ENCODE measurements at places on chromosomes 6 and 20. TPM values are rescaled to one million over a fixed set of nuclear protein-coding genes. Genes with fewer than 3 reads are reported as not detected.

DNA sequence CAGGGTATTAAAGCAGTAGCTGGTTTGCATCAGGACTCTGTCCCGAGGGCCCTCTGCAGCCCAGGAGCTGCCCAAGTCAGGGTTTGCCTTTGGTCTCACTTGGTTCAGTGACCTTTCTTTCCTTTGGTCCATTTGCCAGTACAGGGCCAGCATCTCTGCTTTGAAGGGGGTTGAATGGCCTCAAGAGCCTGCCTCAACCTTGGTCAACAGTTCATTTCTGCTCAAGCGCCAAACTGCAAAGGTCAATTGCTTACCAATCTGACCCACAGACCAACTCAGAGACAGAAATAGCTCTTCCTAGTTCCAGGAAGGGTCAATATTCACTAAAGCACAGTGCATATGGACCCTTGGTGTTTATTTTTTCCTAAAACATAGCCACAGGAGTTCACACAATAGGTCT, 19.4 kb downstream of the VIP start:
- H3K4me1 ChIP-seq = no peaks in the 10 kb centered on the region
- no peaks in the 10 kb centered on the region for H3K27me3 ChIP-seq
- no peak overlapping the region for H3K27ac ChIP-seq
- H3K36me3 ChIP-seq = no peaks in the 10 kb centered on the region
- no peak for DNase-seq

DNA sequence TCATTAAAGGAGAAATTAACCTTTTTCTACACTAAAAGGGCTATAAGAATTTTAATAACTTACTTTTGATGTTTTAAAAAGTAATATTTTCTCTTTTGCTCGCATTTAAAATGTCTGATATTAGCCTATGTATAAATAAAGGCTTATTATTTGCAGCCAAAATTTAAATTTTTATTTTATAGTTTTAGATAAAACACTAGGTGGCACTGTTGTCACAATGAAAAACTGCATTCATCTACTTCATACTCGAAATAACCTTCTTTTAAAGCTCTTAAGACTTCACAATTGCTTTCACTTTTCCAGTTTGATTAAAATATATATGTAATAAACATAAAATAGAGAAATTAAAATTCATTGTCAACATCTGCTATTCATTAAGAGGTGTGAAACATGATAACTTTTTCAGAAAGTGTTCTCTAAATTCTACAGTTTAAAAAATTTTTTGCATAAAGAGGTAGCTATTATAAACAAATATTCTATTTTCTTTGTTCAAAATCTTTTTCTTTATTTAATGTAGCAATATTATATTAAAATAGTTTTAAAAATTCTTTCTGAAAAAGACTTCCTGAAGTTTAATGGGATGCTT, 78.8 kb upstream of the DEFB112 start:
- H3K4me3 ChIP-seq = no peak overlapping the region
- H3K4me1 ChIP-seq = no peaks in the 10 kb centered on the region
- no peaks in the 10 kb centered on the region for H3K36me3 ChIP-seq
- DNase-seq = no peak
- H3K27me3 ChIP-seq = no peaks in the 10 kb centered on the region

- H3K27ac ChIP-seq = no peak overlapping the region
- H3K27me3 ChIP-seq = peaks cover 7% of the 10 kb centered on the region
- H3K4me1 ChIP-seq = no peaks in the 10 kb centered on the region
- no peaks in the 10 kb centered on the region for H3K36me3 ChIP-seq
Measured at GRCh38 chr6:28218312-28219248, 6.5 kb upstream of the ZSCAN9 start.

GRCh38 chr6:25279748-25280343, 672 bp downstream of the CARMIL1 start:
- no peaks in the 10 kb centered on the region for H3K27me3 ChIP-seq
- peak overlapping the region; percentile 77 for H3K27ac ChIP-seq
- peak overlapping the region; percentile 64 for H3K4me3 ChIP-seq
- peaks cover 15% of the 10 kb centered on the region for H3K4me1 ChIP-seq
- H3K36me3 ChIP-seq = peaks cover 4% of the 10 kb centered on the region

- no peaks in the 10 kb centered on the region for H3K4me1 ChIP-seq
- no peaks in the 10 kb centered on the region for H3K36me3 ChIP-seq
- H3K4me3 ChIP-seq = no peak overlapping the region
- no peak for DNase-seq
Measured at GRCh38 chr20:2798814-2799213, 1.6 kb downstream of the CPXM1 start.

DNA sequence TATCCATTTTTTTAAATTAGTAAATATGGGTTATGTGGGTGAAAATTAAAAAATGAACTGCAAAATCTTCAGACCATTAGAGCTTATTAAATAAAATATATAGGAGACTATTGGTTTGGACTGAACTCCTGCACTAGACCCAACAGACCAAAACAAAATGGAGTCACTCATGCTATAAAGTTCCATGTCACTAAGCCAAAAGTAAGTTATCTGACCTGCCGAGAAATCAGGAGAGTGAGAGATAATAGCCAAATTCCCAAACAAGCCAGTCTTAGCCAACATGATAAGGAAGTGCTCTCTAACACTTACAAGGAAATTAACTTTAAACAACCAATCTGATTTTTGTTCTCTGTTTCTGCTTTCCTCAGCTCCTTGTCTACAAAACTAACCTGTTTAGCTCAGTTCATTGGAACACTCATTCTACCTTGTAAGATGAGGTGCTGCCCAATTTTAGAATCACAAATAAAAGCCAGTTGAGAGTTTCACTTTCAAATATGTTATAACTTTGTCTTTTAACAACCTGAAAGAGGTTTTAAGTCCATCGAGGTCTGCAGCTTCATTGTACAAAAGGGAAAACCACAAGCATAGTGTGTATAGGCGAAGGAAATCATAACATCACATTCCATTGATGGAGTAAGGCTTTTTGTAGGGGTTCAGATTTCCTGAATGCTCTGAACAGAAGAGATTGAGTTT, 220.5 kb downstream of the TENT5A start:
- H3K27ac ChIP-seq = no peak overlapping the region
- no peak overlapping the region for H3K4me3 ChIP-seq
- H3K4me1 ChIP-seq = no peaks in the 10 kb centered on the region
- H3K36me3 ChIP-seq = no peaks in the 10 kb centered on the region

- H3K4me3 ChIP-seq = no peak overlapping the region
- H3K27ac ChIP-seq = no peak overlapping the region
- H3K4me1 ChIP-seq = no peaks in the 10 kb centered on the region
- H3K36me3 ChIP-seq = no peaks in the 10 kb centered on the region
Measured at GRCh38 chr20:47466704-47467459, 34.8 kb upstream of the NCOA3 start.

DNA sequence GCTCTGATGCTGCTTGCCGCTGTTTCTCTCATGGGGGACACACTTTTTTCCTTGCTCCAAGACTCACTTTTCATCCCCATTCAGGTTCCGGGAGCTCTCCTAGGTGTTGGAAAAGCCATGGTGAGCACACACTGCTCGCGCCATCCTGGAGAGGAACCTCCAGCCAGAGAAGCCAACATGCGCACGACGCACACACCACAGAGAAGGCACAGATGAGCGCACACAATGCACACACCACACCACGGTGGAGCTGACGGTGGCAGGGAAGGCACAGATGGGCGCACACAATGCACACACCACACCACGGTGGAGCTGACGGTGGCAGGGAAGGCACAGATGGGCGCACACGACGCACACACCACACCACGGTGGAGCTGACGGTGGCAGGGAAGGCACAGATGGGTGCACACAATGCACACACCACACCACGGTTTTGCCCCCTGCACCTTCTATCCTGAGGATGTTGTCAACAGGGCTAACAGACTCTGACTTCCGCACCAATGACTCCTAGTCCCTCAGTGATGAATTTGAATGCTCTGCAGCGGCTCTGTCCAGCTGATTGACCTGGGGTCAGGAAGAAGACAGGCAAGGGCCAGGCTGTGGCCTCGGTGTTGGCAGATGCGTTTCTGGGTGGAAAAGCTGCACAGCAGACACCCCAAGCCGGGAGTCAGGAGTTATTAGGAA, 154.7 kb downstream of the ERMARD start:
- no peaks in the 10 kb centered on the region for H3K27me3 ChIP-seq
- H3K27ac ChIP-seq = no peak overlapping the region
- H3K36me3 ChIP-seq = no peaks in the 10 kb centered on the region
- no peak for DNase-seq
- H3K4me3 ChIP-seq = no peak overlapping the region

GRCh38 chr6:143183666-143184065, 123.0 kb downstream of the AIG1 start:
- H3K27me3 ChIP-seq = no peaks in the 10 kb centered on the region
- H3K4me3 ChIP-seq = no peak overlapping the region
- no peak overlapping the region for H3K27ac ChIP-seq
- no peak for DNase-seq
- no peaks in the 10 kb centered on the region for H3K36me3 ChIP-seq
- H3K4me1 ChIP-seq = no peaks in the 10 kb centered on the region

GRCh38 chr6:13941902-13942301, 17.1 kb downstream of the RNF182 start:
- H3K27ac ChIP-seq = no peak overlapping the region
- no peak for DNase-seq
- no peaks in the 10 kb centered on the region for H3K4me1 ChIP-seq
- no peaks in the 10 kb centered on the region for H3K27me3 ChIP-seq
- no peak overlapping the region for H3K4me3 ChIP-seq

DNA sequence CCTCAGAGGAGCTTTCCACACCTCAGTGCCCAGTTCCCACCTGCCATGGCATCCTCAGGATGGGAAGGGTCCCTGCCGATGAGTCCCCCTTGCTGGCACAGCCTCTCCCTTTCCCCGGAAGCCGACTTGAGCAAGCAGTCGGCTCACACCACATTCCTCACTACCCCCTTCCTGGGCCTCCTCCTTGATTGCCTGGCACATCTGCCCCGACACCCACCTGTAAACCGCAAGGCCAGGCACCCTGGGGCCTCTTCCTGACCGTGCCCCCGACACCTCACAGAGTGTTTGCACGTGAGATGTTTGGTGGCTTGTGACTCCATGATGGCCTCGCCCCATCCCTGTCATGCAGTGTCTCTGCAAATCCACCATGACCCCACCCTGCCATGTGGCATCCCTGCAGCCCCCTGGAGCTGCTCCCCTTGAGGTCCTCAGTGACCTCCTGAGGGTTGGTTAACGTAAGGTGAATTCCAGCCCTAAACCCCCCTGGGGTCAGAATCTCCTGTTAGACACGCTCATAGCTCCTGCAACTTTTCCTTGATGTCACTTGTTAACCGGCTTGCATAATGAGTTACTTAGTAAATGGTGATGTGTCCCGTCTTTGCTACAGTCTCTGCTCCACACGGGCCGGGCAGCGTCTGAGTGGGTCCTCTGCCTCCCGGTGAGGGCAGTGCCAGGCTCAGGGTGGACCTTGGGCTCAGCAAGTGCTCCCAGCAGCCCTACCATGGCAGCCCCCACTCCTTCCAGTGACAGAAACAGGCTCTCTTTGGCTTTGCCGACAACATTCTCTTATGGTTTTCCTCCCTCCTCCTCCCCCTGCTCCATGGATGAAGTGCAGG, 115.9 kb upstream of the FRMD1 start:
- DNase-seq = no peak
- no peaks in the 10 kb centered on the region for H3K27me3 ChIP-seq
- no peaks in the 10 kb centered on the region for H3K36me3 ChIP-seq
- H3K4me1 ChIP-seq = no peaks in the 10 kb centered on the region
- H3K4me3 ChIP-seq = no peak overlapping the region

DNA sequence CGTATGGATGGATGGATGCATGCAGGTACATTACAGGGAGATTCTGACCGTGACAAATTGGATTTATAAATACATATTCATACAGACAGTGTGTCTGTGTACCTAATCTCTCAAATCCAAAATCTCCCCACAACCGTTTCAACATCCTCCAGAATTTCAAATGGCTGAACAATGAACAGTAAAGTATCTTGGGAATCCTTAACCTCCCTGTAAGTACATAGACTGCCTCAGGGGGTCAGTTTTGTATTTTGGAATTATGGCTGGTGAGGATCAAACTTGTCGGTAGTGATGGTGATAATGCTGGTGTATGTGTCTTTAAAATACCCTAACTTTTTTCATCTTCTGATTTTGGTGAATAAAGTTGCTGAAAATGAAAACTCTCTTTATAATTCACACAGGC, 246.2 kb downstream of the FOXC1 start:
- H3K27me3 ChIP-seq = no peaks in the 10 kb centered on the region
- H3K4me1 ChIP-seq = no peaks in the 10 kb centered on the region
- no peaks in the 10 kb centered on the region for H3K36me3 ChIP-seq
- no peak overlapping the region for H3K27ac ChIP-seq

- H3K36me3 ChIP-seq = peaks cover 36% of the 10 kb centered on the region
- no peaks in the 10 kb centered on the region for H3K4me1 ChIP-seq
- no peak overlapping the region for H3K27ac ChIP-seq
- H3K4me3 ChIP-seq = no peak overlapping the region
- H3K27me3 ChIP-seq = no peaks in the 10 kb centered on the region
Measured at GRCh38 chr20:20609522-20609921, 102.9 kb downstream of the RALGAPA2 start.

DNA sequence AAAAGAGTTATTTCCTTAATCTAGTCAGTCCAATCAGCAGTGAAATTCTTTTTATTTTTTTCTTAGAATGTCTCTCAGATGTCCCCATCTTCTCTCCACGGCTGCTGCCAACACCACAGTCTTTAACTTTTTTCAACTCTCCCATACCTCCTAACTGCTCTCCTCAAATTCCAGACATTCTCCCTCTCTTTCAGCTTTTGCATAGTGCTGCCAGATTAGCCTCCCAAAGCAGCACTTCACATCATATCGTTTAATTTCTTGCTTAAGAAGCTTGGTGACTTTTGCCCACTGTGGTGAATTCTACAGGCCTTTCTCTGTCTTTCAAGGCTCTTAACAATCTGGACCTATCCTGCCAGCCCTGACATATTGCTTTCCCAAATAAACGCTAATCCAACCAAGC, 233.4 kb downstream of the UST start:
- no peak for DNase-seq
- H3K36me3 ChIP-seq = no peaks in the 10 kb centered on the region
- H3K4me3 ChIP-seq = no peak overlapping the region
- no peaks in the 10 kb centered on the region for H3K4me1 ChIP-seq

DNA sequence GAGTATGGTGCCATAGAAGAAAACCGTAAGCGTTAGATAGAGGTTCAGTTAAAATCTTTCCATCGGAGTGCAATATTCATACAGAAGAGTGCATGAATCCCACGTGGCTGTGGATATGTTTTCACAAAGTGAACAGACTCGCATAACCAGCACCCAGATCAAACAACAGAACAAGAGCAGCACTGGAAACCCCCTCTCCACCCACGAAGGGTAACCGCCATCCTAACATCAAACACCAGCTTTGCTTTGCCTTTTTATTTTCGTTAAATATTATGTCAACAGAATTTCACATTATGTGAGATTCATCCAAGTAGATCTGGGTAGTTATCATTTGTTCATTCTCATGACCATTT, 4.7 kb downstream of the GTSF1L start:
- no peaks in the 10 kb centered on the region for H3K27me3 ChIP-seq
- H3K27ac ChIP-seq = peak overlapping the region; percentile 75
- peak; percentile 81 for DNase-seq
- no peaks in the 10 kb centered on the region for H3K36me3 ChIP-seq
- H3K4me3 ChIP-seq = peak overlapping the region; percentile 62
- H3K4me1 ChIP-seq = peaks cover 53% of the 10 kb centered on the region

Gene EPB41L1
- not detected for total RNA-seq

Gene NOL4L
- 79.7 TPM for total RNA-seq

Gene CCN6
- not detected for total RNA-seq

Gene TRIM15
- 0.46 TPM for total RNA-seq

Data from naive thymus-derived CD4-positive, alpha-beta T cell (primary cell).